CD4-positive, alpha-beta memory T cell (primary cell): ENCODE measurements at places on chromosomes 13 and 19. TPM values are rescaled to one million over a fixed set of nuclear protein-coding genes. Genes with fewer than 3 reads are reported as not detected.

DNA sequence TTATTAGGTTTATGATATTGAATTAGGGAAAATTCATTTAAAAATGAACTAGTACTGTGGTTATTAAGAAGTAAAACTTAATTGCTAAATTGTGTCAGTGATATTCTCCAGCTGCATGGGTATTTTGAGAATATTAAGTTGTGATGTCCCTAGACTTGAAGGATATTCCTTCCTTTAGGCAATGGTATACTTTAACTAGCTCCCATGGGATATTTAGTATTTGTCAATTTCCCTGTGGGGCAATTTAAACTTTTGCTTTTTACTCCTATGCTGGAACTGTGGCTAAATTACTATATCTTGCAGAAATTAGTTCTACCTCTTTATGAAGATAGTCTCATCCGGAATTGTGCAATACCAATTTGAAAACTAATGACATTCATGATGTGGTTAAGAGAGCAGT is 151.6 kb upstream of the CSNK1A1L start:
- no peak overlapping the region for H3K4me3 ChIP-seq
- no peaks in the 10 kb centered on the region for H3K4me1 ChIP-seq
- H3K27ac ChIP-seq = no peak overlapping the region

DNA sequence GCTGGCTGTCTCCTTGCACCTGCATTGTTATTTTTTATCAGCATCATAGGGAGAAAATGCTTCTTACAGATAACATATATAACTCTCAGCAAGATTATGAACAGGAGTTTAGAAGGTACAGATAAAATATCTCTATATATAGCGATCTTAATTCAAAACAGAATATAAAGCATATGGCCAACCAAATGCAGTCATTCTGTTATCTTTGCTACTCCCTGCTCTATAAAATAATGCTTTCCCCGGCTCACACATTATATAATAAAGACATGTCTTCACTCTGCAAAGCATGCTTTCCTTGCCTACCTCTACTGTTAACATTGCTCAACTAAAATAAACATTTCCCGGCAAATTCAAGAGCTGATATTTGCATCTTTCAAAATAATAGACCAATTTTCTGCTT is 161.7 kb downstream of the FGF14 start:
- H3K27me3 ChIP-seq = no peaks in the 10 kb centered on the region
- H3K4me1 ChIP-seq = no peaks in the 10 kb centered on the region
- no peaks in the 10 kb centered on the region for H3K36me3 ChIP-seq
- DNase-seq = no peak
- no peak overlapping the region for H3K4me3 ChIP-seq

Gene ONECUT3
- not detected for polyA plus RNA-seq

- H3K36me3 ChIP-seq = no peaks in the 10 kb centered on the region
- H3K4me1 ChIP-seq = no peaks in the 10 kb centered on the region
- H3K27me3 ChIP-seq = no peaks in the 10 kb centered on the region
- no peak overlapping the region for H3K27ac ChIP-seq
- H3K4me3 ChIP-seq = no peak overlapping the region
Observed at GRCh38 chr19:29092712-29093552, 120.0 kb downstream of the UQCRFS1 start.

Gene SMIM24
- polyA plus RNA-seq = not detected

- H3K4me3 ChIP-seq = no peak overlapping the region
- peaks cover 16% of the 10 kb centered on the region for H3K36me3 ChIP-seq
- peaks cover 32% of the 10 kb centered on the region for H3K4me1 ChIP-seq
- no peak for DNase-seq
Observed at GRCh38 chr19:47172666-47173455, 42.2 kb downstream of the SAE1 start.

Gene SHC2
- not detected for polyA plus RNA-seq

GRCh38 chr13:48192411-48192935 is 40.5 kb upstream of the ITM2B start:
- no peaks in the 10 kb centered on the region for H3K36me3 ChIP-seq
- H3K27me3 ChIP-seq = no peaks in the 10 kb centered on the region
- peaks cover 30% of the 10 kb centered on the region for H3K4me1 ChIP-seq
- no peak overlapping the region for H3K27ac ChIP-seq
- no peak for DNase-seq

DNA sequence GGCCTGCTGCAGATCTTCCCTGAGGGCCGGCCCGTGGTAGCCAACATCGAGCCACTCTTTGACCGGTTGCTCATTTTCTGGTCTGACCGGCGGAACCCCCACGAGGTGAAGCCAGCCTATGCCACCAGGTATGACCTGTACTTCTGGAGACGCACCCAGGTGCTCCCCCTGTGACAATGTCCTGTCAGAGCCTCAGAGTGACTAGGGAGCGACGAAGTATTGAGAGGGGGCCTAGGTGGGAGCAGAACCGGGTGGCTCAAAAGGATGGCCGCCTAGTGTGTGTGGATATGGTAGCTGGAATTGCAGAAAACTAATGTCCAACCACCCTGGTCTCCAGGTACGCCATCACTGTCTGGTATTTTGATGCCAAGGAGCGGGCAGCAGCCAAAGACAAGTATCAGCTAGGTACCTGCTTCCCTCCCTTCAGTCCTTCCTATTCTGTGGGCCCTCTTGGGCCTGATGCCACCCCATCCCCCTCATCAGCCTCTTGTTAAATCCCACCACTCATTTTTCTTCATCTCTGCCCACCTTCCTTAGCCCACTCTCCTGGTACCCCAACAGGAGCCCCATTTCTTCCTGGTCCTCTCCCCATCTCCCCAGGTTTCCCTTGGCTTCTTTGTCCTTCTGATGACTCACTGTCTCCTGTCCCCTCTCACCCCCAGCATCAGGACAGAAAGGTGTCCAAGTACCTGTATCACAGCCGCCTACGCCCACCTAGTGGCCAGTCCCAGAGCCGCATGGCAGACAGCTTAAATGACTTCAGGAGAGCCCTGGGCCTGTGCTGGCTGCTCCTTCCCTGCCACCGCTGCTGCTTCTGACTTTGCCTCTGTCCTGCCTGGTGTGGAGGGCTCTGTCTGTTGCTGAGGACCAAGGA is 8.4 kb downstream of the EGLN2 start:
- H3K4me1 ChIP-seq = peaks cover 96% of the 10 kb centered on the region
- H3K36me3 ChIP-seq = peaks cover 24% of the 10 kb centered on the region
- peak overlapping the region; percentile 84 for H3K27ac ChIP-seq

- no peak overlapping the region for H3K27ac ChIP-seq
- no peak overlapping the region for H3K4me3 ChIP-seq
- H3K4me1 ChIP-seq = peaks cover 19% of the 10 kb centered on the region
- DNase-seq = no peak
- peaks cover 19% of the 10 kb centered on the region for H3K36me3 ChIP-seq
Observed at GRCh38 chr19:13782537-13782936, 8.3 kb downstream of the C19orf53 start.

- no peak overlapping the region for H3K27ac ChIP-seq
- H3K27me3 ChIP-seq = no peaks in the 10 kb centered on the region
- no peak for DNase-seq
- H3K4me1 ChIP-seq = no peaks in the 10 kb centered on the region
- H3K4me3 ChIP-seq = no peak overlapping the region
- H3K36me3 ChIP-seq = no peaks in the 10 kb centered on the region
Observed at GRCh38 chr13:99666146-99666805, 165.0 kb downstream of the TM9SF2 start.

DNA sequence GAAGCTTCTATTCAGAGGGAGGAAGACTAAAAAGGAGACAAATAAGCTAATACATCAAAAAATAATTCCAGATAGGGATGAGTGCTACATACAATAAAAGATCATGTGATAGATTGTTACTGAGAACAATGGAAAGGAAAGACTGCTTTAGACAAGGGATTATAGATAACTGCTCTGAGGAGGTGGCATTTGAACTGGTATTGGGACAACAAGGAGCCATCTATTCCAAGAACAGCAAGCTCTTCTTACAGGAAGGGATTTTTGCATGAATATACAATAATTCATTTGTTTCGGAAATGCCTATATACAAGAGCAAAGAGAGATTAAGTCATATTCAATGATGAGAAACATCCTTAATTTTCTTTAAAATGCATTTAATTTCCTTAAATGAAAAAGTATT is 540.5 kb upstream of the KLF12 start:
- H3K4me1 ChIP-seq = no peaks in the 10 kb centered on the region
- H3K27me3 ChIP-seq = no peaks in the 10 kb centered on the region
- H3K4me3 ChIP-seq = no peak overlapping the region
- H3K36me3 ChIP-seq = no peaks in the 10 kb centered on the region
- DNase-seq = no peak
- H3K27ac ChIP-seq = no peak overlapping the region

- no peak for DNase-seq
- no peak overlapping the region for H3K4me3 ChIP-seq
- no peak overlapping the region for H3K27ac ChIP-seq
Observed at GRCh38 chr13:23739596-23739995, 149.6 kb downstream of the MIPEP start.

DNA sequence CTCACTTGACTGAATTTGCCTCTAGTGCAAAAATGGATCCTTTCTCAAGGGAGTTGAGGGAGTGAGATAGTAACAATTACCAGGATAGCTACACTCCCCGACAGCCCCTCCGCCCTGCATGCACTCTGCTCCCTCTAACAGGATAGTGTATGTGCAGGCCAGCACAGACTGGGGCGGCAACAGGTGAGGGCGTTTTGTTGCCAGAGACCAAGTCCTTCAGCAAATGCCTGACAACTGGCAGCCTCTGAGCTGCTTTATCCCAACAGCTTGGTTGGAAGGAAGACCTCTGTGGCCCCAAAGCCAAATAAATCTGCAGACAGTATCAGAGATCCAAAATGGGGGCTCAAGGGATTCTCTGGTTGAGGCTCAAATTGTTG is 86.6 kb downstream of the SLC7A1 start:
- no peak overlapping the region for H3K27ac ChIP-seq
- no peak overlapping the region for H3K4me3 ChIP-seq
- peaks cover 5% of the 10 kb centered on the region for H3K36me3 ChIP-seq
- no peak for DNase-seq
- H3K4me1 ChIP-seq = no peaks in the 10 kb centered on the region
- no peaks in the 10 kb centered on the region for H3K27me3 ChIP-seq

- H3K36me3 ChIP-seq = no peaks in the 10 kb centered on the region
- no peaks in the 10 kb centered on the region for H3K27me3 ChIP-seq
- no peak for DNase-seq
Observed at GRCh38 chr13:34256236-34256635, 438.3 kb downstream of the RFC3 start.

Gene SOX21
- polyA plus RNA-seq = not detected

DNA sequence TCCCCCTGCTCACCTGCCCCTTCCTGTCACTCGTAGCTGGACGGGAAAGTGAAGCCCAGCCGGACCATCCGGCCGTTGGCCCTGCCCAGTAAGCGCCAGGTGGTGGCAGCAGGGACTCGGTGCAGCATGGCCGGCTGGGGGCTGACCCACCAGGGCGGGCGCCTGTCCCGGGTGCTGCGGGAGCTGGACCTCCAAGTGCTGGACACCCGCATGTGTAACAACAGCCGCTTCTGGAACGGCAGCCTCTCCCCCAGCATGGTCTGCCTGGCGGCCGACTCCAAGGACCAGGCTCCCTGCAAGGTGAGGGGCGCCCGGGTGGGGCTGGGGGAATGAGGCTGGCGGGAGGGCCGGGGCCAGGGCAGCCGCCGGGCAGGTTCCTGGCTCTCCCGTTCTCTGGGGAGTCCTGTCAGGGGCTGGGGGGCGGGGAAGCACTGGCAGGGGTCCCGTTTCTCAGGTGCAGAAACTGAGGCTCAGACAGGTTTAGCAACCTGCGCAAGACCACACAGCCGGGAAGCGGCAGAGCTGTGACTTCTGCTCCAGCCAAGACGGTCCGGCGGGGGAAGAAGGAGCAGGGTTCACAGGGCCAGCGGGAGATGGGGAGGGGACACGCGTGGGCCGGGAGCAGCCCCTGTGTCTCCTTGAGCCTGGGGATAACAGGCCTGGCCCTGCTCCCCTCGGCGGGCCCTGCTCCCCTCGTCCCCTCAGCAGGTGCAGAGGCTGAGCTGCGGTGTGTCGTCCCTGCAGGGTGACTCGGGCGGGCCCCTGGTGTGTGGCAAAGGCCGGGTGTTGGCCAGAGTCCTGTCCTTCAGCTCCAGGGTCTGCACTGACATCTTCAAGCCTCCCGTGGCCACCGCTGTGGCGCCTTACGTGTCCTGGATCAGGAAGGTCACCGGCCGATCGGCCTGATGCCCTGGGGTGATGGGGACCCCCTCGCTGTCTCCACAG is 5.3 kb downstream of the GZMM start:
- H3K27ac ChIP-seq = no peak overlapping the region
- H3K27me3 ChIP-seq = no peaks in the 10 kb centered on the region
- no peak overlapping the region for H3K4me3 ChIP-seq
- H3K36me3 ChIP-seq = no peaks in the 10 kb centered on the region
- peaks cover 11% of the 10 kb centered on the region for H3K4me1 ChIP-seq

- H3K27me3 ChIP-seq = no peaks in the 10 kb centered on the region
- no peak for DNase-seq
- no peaks in the 10 kb centered on the region for H3K4me1 ChIP-seq
- H3K4me3 ChIP-seq = no peak overlapping the region
Observed at GRCh38 chr13:109684084-109684823, 102.1 kb downstream of the IRS2 start.
